ENCODE measurements at places on chromosomes 6 and 20. TPM values are rescaled to one million over a fixed set of nuclear protein-coding genes. Genes with fewer than 3 reads are reported as not detected.

ADTRP gene
- 0.58 TPM for total RNA-seq

RIPPLY2 gene
- total RNA-seq = not detected

IRF4 gene
- total RNA-seq = not detected

C6orf132 gene
- total RNA-seq = 5.3 TPM

WFDC8 gene
- not detected for total RNA-seq

FAXC gene
- 7.4 TPM for total RNA-seq

GRCh38 chr6:169962604-169963469 is 211.4 kb downstream of the ERMARD start:
- H3K4me1 ChIP-seq = no peaks in the 10 kb centered on the region
- H3K27me3 ChIP-seq = no peaks in the 10 kb centered on the region
- H3K4me3 ChIP-seq = no peak overlapping the region
- no peaks in the 10 kb centered on the region for H3K36me3 ChIP-seq
- DNase-seq = no peak
- H3K27ac ChIP-seq = no peak overlapping the region

DNA sequence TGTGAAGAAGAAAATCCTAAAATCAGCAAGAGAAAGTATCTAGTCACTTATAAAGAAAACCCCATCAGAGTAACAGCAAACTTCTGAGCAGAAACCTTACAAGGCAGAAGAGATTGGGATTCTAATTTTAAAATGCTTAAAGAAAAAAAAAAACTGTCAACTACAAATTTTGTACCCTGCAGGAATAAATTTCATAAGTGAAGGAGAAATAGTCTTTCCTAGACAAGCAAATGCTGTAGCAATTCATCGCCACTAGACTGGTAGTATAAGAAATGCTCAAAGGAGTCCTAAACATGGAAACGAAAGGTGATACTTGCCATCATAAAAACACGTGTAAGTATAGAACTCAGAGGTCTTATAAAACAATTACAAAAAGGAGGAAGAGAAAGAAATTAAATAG is 54.4 kb downstream of the PDSS2 start:
- H3K4me3 ChIP-seq = no peak overlapping the region
- H3K27me3 ChIP-seq = no peaks in the 10 kb centered on the region
- DNase-seq = no peak
- no peaks in the 10 kb centered on the region for H3K4me1 ChIP-seq

DNA sequence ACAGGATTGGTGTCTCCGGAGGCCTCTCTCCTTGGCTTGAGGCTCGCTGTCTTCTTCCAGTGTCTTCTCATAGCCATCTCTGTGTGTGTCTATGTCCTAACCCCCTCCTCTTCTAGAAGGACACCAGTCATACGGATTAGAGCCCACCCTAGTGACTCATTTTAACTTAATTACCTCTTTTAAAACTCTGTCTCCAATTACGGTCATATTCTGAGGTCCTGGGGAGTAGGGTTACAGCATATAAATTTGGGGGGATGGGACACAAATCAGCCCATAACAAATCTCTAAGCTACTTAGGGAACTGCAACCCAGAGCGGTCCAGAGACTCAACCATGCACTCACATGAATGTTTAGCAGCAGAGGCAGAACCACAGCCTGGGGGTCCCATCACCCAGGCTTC is 56.1 kb upstream of the SASH1 start:
- no peaks in the 10 kb centered on the region for H3K36me3 ChIP-seq
- peaks cover 3% of the 10 kb centered on the region for H3K4me1 ChIP-seq
- no peak overlapping the region for H3K4me3 ChIP-seq
- H3K27ac ChIP-seq = no peak overlapping the region
- DNase-seq = no peak

DNA sequence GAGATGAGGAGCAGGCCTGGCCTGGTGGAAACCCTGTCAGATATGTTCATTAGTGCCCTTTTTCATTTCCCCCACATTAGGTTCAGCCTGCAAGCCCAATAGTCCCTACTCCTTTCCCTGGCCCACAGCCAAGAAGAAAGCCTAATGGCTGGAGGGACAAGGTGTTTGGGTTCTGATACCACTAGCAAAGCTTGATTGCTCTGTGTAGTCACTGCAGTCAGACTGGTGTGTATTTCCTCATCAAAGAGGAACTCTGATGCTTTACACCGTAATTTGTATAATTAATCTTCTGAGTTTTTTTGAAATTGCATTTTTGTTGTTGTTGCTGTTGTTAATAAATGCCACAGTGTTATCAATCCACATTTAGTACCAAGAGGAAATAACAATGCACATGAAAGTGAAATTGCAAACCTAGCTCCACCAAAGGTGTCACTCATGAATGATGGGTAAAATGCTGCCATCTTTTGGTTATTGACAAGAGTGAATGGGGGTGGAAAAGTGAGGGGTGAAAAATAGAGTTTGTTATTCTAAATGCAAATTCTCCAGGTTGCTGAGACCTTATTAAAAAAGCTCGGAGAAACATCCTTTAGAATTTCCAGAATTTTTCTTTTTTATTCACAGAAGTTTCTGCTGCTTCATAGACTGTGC is 320.2 kb upstream of the POU3F2 start:
- no peaks in the 10 kb centered on the region for H3K36me3 ChIP-seq
- H3K27ac ChIP-seq = no peak overlapping the region
- no peak for DNase-seq
- H3K4me1 ChIP-seq = no peaks in the 10 kb centered on the region

DNA sequence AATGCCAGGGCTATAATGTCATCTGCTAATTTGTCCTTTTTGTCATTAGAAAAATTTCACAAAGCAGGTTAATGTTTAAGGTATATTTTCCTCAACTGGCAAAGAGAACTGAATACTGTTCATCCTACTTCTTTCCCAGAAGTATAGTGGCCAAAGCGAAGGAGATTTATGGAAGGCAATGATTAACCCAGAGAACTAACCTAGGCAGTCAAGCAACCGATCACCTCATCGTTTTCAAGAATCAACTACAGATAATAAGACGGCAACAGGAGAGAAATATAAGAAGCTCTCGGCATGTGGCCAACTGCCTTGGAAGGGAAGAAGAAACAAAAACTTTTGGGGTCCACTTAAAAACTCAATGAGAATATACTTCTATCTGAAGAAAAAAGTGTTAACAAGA is 38.2 kb downstream of the REV3L start:
- no peaks in the 10 kb centered on the region for H3K27me3 ChIP-seq
- H3K36me3 ChIP-seq = peaks cover 3% of the 10 kb centered on the region
- DNase-seq = no peak
- H3K4me3 ChIP-seq = no peak overlapping the region
- H3K4me1 ChIP-seq = no peaks in the 10 kb centered on the region

DNA sequence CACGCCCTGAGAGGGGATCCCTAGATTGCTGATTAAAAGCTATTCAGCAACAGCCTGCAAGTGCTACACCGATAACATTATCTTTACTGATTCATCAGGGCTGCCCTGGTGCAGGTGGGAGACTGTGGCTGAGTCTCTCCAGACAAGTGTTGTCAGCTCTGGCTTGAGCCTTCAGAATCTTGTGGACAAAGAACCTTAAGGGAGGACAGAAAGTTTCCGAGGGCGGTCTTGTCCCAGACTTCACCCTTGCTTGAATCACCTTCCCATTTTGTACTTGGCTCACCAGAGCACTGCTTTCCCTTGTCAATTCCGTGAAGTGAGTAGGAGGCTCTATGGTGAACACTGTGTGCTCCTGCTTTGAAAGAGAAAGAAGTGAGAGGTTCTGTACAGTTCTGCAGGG is 88.6 kb upstream of the PCSK2 start:
- DNase-seq = no peak
- H3K4me3 ChIP-seq = no peak overlapping the region
- H3K27ac ChIP-seq = no peak overlapping the region
- no peaks in the 10 kb centered on the region for H3K4me1 ChIP-seq
- H3K36me3 ChIP-seq = no peaks in the 10 kb centered on the region
- no peaks in the 10 kb centered on the region for H3K27me3 ChIP-seq

- H3K4me3 ChIP-seq = no peak overlapping the region
- no peak for DNase-seq
- no peaks in the 10 kb centered on the region for H3K27me3 ChIP-seq
- no peak overlapping the region for H3K27ac ChIP-seq
Observed at GRCh38 chr20:48686238-48687116, 141.3 kb downstream of the PREX1 start.

DNA sequence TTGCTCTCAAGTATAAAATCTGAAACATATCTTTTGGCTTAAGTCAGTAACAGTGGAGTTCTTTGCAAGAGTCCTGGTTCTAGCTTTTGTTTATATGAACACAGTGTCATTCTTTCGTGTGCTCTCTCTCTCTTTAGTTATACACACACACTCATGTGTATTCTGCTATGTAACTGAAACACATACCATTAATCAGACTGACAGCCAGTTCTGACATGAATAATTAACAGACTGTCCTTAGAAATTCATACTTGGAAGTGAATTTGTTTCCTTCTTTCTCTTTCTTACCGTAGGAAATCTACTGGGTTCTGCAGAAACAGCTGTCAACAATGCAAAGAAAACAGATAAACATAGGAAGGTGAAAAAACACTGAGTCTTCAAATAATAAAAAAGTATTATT is 2.5 kb downstream of the MCM9 start:
- H3K4me1 ChIP-seq = peaks cover 4% of the 10 kb centered on the region
- no peaks in the 10 kb centered on the region for H3K27me3 ChIP-seq
- no peak for DNase-seq
- no peak overlapping the region for H3K4me3 ChIP-seq

DNA sequence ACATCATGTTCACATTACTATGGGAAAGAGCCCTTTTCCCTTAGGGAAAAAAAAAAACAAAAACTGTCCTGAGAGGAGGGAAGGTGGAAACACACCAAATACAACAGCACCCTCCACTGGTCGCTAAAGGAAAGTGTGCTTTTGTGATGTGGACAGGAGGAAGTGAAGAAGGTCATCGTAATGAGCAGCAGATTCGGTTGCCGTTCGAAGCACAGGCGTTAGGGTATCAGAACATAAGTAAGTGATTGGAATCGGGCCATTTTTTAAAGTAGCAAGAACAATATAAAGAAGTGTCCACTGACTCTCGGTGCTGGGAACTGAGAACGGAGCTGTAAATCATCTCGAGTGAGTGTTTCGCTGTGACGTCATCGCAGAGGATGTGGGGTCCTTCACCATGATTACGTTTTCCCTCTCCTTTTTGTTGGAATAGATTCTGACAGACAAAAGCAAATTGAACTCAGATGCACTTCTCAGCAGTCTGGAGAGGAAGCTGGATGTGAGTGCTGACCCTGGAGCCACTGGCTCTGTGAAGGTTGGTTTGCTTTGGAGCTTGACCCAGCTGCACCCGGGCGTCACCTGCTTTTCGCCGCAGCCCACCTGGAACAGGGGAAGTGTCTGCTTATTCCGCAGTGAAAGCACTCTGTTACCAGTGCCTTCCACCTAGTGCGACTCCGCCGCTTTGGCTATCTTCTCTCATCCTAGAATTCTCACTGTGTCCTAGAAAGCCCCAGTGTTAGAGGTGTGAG is 203.6 kb upstream of the GMDS start:
- peaks cover 15% of the 10 kb centered on the region for H3K27me3 ChIP-seq
- no peaks in the 10 kb centered on the region for H3K36me3 ChIP-seq
- peak overlapping the region; percentile 53 for H3K4me3 ChIP-seq
- DNase-seq = peak; percentile 62

GRCh38 chr20:34047917-34048316 is 54.2 kb downstream of the RALY start:
- no peak for DNase-seq
- no peaks in the 10 kb centered on the region for H3K36me3 ChIP-seq
- H3K27me3 ChIP-seq = no peaks in the 10 kb centered on the region
- H3K4me3 ChIP-seq = no peak overlapping the region
- no peaks in the 10 kb centered on the region for H3K4me1 ChIP-seq
- no peak overlapping the region for H3K27ac ChIP-seq

GRCh38 chr6:37496951-37497885 is 2.5 kb downstream of the CCDC167 start:
- DNase-seq = no peak
- no peaks in the 10 kb centered on the region for H3K36me3 ChIP-seq
- H3K27ac ChIP-seq = no peak overlapping the region
- H3K27me3 ChIP-seq = no peaks in the 10 kb centered on the region

DNA sequence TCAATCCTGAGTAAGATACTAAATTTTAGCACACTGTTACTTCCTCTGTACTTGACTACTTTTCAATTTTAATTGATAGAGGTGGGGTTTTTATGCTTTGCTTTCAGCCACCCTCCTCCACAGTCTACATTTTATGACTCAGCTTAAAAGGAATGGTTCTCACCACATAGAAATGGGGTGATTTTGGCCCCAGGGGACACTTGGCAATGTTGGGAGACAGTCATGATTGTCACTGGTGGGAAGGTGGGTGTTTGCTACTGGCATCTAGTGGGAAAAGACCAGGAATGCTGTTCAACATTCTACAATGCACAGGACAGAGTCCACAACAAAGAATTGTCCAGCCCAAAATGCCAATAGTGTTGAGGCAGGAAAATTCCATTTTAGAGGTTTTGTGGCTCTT is 71.3 kb downstream of the PCSK2 start:
- no peak for DNase-seq
- H3K27ac ChIP-seq = no peak overlapping the region
- H3K27me3 ChIP-seq = no peaks in the 10 kb centered on the region
- no peak overlapping the region for H3K4me3 ChIP-seq
- H3K36me3 ChIP-seq = no peaks in the 10 kb centered on the region
- no peaks in the 10 kb centered on the region for H3K4me1 ChIP-seq

DNA sequence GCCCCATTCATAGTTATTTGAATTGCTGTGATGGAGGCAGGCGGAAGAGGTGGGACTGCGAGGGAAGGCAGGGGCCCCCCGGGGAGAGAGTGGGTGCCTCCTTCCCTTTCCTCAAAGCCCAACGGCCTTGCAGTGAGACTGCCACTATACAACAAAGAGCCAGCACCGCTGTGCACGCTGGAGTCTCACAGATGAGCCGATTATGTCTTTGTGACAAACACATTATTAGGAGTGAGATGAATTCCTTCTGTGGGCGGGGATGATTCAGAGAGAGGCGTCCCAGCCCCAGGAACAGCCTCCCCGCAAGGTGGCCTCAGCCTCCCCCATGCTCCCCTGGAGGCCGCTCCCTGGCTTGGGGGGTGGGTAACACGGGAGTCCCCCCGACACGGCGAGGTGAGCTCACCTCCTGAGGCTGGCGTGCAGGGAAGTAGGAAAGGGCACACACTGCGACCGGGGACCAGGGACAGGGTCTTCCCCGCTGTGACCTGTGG is 26.7 kb downstream of the NTSR1 start:
- peaks cover 8% of the 10 kb centered on the region for H3K27me3 ChIP-seq
- DNase-seq = no peak
- H3K4me1 ChIP-seq = peaks cover 28% of the 10 kb centered on the region
- no peaks in the 10 kb centered on the region for H3K36me3 ChIP-seq
- H3K4me3 ChIP-seq = no peak overlapping the region
- no peak overlapping the region for H3K27ac ChIP-seq

- no peaks in the 10 kb centered on the region for H3K27me3 ChIP-seq
- H3K36me3 ChIP-seq = no peaks in the 10 kb centered on the region
- DNase-seq = no peak
- no peaks in the 10 kb centered on the region for H3K4me1 ChIP-seq
Observed at GRCh38 chr6:110662490-110663211, 152.6 kb downstream of the CDK19 start.

GRCh38 chr6:70706491-70707123 is 38.9 kb downstream of the SMAP1 start:
- no peaks in the 10 kb centered on the region for H3K4me1 ChIP-seq
- H3K36me3 ChIP-seq = no peaks in the 10 kb centered on the region
- DNase-seq = no peak
- no peak overlapping the region for H3K4me3 ChIP-seq
- no peak overlapping the region for H3K27ac ChIP-seq
